ENCODE measurements at places on chromosomes 1 and 21.

DNA sequence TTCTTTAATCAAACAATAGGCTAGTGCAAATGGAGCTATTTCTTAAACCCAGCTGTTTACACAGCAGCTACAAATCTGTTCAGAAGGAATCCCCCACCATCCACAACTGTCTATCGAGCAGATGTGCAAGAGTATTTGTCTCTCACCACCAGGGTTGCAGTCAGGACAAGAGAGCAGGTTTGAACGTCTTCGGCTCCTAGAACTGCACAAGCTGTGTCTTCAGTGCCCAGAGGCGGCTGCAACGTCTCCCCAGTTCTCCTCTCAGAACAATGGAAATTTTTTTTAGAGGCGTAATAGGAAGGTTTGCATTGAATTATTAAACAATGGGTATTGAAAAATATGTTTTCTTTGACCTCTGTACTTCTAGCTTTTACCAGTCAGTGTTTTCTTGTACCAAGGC lies 7.3 kb downstream of the OVAAL start:
- no peak for DNase-seq

DNA sequence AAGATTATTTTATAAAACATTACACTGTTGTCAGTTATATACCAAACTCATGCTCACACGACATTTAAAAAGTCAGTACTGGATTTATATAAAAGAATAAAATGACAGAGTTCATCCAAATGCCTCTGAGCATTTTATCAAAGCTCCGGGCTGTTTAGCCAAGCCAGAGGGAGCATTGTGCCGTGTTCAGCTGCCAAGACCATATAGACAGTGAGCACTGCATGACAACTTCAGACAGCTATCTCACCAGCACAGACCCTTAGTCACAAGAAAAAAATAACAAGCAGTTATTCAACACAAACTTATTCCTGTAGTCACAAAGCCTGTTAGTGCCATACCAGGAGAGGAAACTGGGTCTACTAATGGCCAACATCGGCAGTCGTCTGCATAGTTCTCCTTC lies 88.0 kb upstream of the PBX1 start:
- DNase-seq = no peak

DNA sequence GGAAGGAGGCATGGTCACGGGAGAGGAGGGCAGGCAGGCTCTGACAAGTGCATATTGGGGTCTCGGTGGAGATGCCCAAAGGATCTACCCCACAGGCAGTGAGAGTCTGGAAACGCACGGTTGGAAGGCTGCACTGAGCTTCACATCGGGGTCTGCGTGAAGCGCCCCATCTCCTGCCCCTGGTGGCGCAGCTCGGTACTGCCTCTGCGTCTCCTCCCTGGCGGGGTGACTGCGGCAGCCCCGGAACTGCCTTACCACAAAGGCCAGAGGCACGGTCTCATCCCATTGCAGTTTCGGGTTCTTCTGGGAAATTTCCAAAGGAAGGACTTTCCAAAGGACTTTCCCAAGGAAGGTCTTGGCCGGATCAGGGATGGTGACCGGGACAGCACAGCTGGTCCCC lies 69.2 kb upstream of the AJAP1 start:
- DNase-seq = peak; percentile 46

DNA sequence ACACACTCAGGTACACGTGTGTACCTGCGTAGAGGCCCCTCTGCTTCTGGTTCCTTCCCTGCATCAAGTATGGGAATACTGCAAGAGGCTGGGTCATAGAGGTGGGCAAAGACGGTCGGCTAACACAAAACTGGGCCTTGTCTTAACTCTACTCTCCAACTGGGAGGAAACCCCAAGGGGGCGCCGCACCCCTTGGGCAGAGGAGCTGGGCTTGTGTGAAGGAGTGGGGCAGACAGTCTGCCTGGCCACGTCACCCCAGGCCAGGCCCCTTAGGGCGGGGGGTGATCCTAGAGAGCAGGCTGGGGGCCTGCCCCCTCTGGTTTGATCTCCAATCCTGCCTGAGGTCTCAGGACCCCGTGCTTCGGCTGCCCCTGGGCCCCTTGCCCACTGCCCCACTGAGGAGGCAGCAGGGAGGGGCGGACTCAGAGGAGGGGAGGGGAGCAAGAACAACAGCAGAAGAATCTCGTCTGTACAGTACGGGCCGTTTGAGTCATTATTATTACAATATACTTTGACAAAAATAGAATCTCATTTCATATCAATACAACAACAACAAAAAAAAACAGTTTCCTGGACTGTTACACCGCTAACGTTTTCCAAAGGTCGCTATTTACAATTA lies 34.7 kb downstream of the MEF2D start:
- DNase-seq = peak; percentile 26

- no peak for DNase-seq
These were observed 164.8 kb downstream of the TNFSF18 start for GRCh38 chr1:172885971-172886370.

GRCh38 chr1:107570768-107571167 lies 394.2 kb downstream of the VAV3 start:
- no peak for DNase-seq

GRCh38 chr1:68571454-68572235 lies 74.8 kb upstream of the DEPDC1 start:
- no peak for DNase-seq

GRCh38 chr1:207822124-207822601 lies 70.3 kb downstream of the CD46 start:
- DNase-seq = no peak

- no peak for DNase-seq
These were observed 49.3 kb upstream of the POU2F1 start for GRCh38 chr1:167171286-167171929.

DNA sequence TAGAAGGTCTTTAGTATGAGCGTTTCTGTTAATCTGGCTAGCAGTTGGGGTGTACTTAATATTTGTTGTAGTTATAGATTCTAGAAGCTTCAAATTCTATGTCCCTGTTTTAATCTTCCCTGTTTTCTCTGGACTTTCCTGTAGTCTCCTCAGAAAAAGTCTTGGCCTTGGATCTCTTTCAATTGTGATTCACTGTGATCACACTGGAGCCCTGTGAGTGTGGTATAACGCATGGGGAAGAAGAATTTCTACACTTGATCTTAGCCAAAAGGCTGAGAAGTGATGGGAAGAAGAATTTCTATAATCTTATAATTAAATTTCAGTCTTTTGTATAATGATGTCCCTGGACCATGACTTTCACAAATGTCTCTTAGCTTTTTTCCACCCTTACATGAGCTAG lies 36.7 kb upstream of the COP1 start:
- no peak for DNase-seq
